SK-N-MC (cell line): ENCODE measurements at places on chromosomes 5 and 9.
A peak's percentile ranks its signal among the peaks of the same experiment; 100 is the strongest.

- no peak for DNase-seq
Measured at GRCh38 chr5:100566382-100567141, 31.4 kb downstream of the FAM174A start.

- DNase-seq = no peak
Measured at GRCh38 chr5:159199780-159200179, 9.6 kb downstream of the RNF145 start.

- DNase-seq = no peak
Measured at GRCh38 chr5:58149345-58149744, 310.5 kb downstream of the PLK2 start.

GRCh38 chr9:26142201-26142600 is 464.0 kb upstream of the TUSC1 start:
- no peak for DNase-seq

DNA sequence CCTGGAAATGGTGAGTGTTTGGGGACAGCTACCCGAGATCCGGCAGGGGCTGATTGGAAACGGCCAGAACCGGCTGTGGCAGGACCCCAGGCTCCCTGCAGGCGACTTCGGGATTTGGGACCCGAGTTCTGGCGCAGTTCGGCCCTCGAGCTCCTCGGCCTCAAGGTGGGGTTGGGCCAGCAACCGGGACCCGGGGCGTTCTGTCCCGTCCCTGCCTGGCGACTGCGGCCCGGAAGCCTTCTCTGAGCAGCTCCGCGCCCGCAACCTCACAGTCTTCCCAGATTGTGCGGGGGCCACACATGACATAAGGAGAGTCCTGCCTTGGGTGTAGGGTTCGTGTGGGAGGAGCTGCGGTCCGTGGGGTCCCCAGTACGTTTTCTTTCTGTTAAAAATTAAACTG is 23.2 kb upstream of the NEURL1B start:
- DNase-seq = no peak

GRCh38 chr9:83511051-83511450 is 27.1 kb downstream of the FRMD3 start:
- no peak for DNase-seq

GRCh38 chr5:6090079-6090654 is 288.2 kb downstream of the MED10 start:
- DNase-seq = no peak

GRCh38 chr9:120486347-120486746 is 93.6 kb downstream of the CDK5RAP2 start:
- no peak for DNase-seq

DNA sequence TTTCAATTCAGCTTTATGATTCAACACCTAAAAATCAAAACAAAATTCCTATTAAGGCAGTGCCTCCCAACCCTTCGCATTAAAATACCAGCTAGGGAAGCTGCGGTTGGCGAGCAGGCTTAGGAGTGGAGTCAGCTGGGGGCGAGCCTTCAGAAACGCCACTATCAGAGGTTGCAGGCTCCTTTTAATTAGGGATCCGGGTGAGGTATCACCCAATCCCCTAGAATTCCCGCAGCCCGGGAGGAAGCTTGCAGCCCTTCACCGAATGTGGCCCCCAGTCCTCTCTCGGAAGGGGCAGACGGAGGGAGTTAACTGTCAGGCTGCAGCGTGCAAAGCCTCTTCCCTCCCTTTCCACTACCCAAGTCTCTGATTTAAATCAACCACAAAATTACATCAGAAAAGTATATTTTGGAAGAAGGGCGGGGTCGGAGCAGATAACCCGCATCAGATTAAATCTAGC is 1.7 kb downstream of the STC2 start:
- DNase-seq = no peak

DNA sequence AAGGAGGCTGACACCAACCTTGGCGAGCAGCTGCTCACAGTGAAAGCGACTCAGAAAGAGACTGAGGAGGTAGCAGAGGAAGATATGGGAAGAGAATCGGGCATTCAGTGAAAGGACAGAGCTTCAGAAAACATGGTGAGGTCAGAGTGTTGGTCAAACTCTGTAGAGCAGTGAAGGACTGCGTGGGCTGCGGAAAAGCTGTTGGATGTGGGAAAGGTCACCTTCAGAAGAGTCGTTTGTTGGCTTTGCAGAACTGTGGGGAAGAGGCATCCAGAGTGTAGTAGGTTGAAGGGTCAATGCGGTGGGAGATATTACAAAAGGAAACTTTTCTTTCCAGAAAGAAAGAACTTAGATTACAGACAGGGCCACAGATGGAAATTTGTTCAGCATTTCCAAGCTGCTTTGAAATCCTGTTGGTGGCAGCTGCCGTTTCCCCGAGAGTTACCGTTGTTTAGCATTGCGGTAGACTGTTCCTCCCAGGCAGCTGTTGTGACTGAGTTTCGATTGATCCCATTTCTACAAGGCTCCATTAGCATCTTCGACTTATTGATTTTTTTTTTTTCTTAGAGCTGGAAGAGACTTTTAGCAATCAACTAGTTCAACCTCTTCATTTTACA is 58.3 kb upstream of the AFAP1L1 start:
- no peak for DNase-seq

DNA sequence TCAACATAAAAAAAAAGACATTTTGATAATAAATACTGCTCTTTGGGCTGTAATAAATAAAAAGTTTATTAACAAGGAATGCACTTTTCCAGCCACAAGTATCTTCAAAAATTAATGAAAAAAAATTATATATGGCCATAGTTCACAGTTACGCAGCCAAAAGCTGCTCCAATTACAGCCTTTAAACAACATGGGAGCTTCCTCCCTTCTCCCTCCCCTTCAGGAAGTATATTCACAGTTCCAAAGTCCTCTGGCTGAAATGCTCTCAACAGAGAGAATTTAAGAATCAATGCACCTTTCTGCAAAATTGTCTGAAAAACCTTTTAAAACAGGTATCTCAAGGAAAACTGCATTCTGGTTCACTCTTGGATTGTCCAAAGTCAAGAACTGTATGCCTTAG is 5.9 kb downstream of the PLK2 start:
- DNase-seq = no peak

GRCh38 chr5:68033029-68033428 is 182.5 kb upstream of the PIK3R1 start:
- DNase-seq = no peak

- DNase-seq = no peak
Measured at GRCh38 chr9:68832861-68833518, 128.0 kb downstream of the PIP5K1B start.

DNA sequence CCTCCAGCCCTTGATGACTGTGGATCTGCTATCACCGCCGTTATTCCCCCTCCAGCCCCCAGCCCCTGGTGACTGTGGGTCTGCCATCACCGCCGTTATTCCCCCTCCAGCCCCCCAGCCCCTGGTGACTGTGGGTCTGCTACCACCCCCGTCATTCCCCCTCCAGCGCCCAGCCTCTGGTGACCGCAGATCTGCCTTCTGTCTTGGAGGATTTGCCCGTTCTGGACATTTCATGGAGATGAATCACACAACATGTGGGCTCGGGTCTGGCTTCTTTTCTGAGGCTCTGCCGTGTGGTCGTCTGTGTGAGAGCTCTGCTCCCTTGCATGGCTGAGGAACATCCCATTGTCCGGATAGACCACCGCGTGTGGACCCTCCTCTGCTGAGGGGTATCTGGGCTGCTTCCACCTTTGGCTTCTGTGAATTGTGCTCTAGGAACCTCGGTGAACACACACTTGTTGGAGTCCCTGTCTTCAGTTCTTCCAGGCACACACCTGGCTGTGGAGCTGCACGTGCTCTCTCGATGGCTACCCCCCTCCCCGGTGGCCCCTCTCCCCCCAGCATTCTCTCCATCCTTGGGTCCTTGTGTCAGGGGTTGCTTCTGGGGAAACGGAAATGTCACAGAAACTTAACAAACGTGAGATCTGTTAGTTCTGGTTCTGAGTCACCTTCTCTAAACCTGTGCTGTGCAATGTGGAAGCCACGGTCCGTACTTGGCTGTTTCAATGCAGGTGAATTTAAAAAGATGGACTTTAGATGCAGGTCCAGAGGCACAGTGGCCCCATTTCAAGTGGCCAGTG is 105.3 kb upstream of the COL5A1 start:
- DNase-seq = no peak

- DNase-seq = no peak
Measured at GRCh38 chr5:122367456-122367855, 55.4 kb downstream of the SNCAIP start.

DNA sequence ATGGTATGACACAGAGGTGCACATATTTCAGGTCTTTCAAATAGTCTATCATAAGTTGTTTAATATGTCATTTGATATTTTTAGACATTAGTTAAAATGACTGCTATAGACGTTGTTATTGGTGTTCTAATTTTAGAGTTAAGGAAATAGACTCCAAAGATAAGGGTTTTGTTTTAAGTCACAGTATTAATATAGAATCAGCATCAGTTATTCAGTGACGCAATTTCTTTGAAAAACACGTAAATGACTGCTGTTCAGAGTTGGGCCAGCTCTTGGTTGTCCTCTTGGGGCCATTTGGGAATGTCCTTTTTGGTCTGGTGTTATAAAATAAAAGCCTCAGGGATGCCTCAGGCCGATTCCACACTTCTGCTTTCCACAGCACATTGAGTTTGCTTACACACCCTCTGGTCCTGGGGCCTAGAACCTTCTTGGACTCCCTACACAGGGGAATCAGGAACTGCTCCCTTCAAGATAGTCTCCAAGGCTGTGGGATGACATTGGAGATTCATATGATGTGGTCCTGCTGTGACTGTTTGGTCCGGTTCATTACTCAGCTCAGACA is 14.3 kb downstream of the OTULIN start:
- DNase-seq = no peak

- DNase-seq = no peak
Measured at GRCh38 chr5:180187767-180188166, 21.2 kb downstream of the RASGEF1C start.

GRCh38 chr5:22372376-22372775 is 480.8 kb downstream of the CDH12 start:
- DNase-seq = no peak

GRCh38 chr9:87853302-87853701 is 29.4 kb upstream of the SPATA31E1 start:
- DNase-seq = no peak

DNA sequence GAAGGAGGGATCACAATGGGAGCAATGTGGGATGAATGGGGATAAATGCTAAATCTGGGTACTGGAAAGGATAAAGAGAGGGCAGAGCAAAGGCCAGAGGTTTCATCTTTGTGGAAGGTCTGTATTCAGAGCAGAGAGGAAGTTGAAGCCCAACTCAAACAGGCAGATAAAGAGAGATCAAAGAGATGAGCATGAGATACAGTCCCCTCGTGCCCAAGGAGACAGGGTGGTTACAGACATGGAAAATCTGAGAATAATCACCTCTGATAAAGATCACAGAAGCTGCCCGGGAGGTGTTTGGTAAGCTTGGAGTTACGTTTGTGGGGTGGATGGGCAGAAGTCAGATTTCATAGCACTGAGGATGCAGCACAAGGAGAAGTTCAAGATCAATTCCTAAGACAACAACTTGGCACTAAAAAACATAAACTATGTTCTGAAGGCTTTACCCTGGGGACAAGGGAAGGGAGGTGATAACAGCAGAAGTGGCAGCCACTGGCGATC is 459 bp upstream of the ERAP2 start:
- DNase-seq = no peak

GRCh38 chr5:81572201-81572600 is 178.3 kb upstream of the ACOT12 start:
- no peak for DNase-seq

GRCh38 chr9:31071606-31072286 is 1312.7 kb upstream of the ACO1 start:
- DNase-seq = no peak

GRCh38 chr5:14240359-14240758 is 97.2 kb downstream of the TRIO start:
- DNase-seq = peak; percentile 18

GRCh38 chr5:10623305-10623910 is 59.5 kb downstream of the ANKRD33B start:
- no peak for DNase-seq

- no peak for DNase-seq
Measured at GRCh38 chr9:16743375-16743774, 127.1 kb downstream of the BNC2 start.

DNA sequence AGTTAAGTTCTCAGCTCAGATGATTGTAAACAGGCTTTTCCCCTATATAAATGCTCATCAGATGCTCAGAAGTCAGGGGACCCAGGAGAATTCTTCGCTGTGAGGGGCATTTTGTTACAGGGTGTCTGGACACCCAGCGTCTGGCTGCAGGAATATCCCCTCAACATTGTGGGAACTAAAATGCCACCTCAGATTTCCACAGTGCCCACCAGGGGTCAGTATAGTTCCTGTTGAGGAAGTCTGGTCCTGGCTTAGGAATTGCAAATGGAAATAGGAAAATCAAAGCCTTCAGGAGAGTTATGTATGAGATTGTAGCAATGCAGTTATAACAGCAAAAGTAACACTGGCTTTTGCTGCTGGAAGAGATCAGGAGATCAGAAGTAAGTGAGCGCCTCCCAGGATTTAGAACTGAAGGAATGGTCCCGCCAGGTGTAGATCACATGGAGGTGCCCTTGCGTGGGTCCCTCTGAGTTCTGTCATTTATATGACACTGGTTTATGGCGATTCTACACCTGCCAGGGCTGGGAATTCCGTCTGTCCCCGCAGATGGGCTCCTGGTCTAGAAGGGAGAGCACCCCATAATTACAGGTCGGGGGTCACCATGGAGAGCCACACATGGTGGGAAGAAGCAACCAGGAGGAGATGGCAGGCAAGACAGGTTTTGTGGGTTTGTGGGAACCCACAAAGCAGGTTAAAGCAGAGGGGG is 47.1 kb upstream of the CTSL start:
- DNase-seq = peak; percentile 67

GRCh38 chr9:101387871-101388506 is 3.2 kb upstream of the BAAT start:
- peak; percentile 76 for DNase-seq

GRCh38 chr5:74798977-74799911 is 32.2 kb downstream of the NSA2 start:
- DNase-seq = no peak

GRCh38 chr9:129552064-129552463 is 68.8 kb downstream of the C9orf50 start:
- no peak for DNase-seq
